ENCODE measurements at places on chromosomes 1 and 21.

GRCh38 chr1:185834371-185834905 is 100.2 kb downstream of the HMCN1 start:
- no peak for DNase-seq

DNA sequence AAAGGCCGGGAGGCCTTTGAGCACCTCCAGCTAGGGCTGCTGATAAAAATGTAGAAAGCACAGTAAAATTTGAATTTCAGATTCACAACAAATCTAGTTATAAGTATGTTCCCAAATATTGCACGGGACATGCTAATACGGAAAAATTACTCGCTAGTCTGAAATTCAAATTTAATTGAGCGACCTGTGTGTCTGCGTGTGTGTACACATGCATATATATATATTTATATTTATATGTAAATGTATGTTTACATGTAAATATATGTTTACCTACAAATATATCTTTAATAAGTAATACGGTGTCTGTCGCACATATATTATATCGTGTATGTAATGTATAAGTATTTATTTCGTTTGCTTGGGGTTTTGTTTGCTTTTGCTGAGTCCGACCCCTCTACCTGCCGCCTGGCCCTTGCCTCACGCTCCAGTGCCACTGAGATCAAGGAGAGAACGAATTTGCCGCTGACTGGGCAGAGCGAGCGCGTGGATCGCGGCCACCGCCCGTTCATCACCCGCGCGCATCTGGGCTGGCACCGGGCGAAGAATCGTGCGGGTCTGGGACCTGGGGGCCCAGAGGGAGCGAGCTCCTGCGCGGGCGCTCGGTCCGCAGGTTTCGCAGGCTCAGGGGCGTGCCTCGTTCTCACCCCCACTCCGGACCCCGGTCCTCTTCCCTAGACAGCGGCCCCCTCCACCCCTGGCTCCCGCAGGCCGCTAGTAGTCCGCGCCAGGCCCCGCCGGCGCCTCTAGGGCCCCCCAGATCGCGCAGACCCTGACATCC is 534 bp upstream of the WRAP73 start:
- no peak for DNase-seq

- no peak for DNase-seq
These were observed 398.8 kb downstream of the SEC16B start for GRCh38 chr1:177571076-177571475.

DNA sequence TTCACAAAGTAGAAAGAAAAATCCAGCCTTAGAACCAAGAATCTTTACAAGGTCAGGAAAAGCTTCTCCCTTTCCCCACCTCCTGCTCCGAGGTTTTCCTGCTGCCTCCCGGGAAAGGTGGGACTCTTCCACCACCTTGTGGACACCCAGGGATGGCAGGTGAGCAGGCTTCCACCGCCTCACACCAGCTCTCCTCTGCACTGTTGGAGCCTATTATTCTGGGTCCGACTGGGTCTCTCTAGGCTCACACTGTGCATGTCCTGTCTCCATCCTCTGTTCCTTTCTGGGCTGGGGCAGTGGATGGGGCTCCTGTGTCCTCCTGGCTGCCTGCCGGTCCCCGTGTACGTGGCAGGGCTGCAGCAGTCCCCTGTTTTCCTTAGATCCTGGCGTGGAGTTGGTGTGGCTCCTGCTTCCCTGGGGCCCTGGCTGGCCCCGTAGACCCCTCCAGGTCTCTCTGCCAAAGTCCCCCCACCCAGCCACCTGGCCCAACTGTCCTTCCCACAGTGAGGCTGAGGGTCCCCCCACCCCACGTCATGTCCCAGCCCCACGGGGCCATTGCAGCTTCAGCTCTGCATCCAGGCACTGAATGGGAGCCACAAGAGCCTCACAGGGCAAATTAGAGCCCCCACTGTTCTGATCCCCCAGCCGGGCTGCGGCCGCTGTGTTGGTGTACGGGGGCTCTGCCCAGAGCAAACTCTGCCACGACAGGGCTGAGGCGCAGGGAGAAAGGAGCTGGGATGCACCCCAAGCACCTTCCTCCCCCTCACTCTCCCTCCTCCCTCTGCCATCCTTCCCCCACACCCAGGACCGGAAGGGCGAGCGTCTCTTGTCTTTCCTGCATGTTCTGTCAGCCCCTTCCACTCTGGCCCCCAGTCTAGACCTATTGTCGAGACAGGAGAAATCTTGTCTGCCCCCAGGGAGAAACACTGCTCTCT is 3.3 kb upstream of the SLC45A1 start:
- peak; percentile 70 for DNase-seq

GRCh38 chr1:31723828-31724359 is 20.1 kb upstream of the COL16A1 start:
- peak; percentile 57 for DNase-seq

DNA sequence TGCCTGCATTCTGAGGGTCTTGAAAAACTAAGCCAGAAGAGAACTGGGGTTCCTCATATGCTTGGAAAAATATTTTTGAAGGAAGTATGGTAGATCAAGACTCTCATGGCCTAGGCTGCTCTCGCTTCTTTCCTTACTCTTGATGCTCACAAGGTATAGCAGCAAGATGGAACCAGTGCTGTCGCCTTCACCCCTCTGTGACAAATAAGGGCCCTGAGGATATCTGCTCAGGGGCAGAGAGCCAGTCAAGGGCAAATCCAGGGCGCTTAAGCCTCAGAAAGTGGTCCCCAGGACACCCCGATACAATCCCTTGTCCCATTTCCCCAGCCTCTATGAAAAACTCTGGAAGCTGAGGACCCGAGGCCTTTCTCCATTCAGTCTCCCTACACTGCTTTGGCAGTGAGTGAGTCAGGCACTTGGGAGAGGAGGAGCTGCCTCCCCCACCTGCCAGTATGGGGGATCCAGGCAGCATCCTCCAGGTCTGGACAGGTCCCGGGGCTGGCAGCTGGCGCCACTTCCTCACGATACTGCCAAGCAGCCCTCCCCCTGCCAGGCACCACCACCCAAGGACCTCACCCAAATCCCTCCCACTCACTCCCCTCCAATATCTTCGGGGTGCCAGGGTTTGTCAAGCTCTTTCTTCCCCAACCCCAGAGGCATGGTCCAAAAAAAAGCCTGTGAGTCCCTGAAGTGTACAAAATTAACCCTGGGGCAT is 1.3 kb downstream of the IGSF9 start:
- no peak for DNase-seq

GRCh38 chr1:220700556-220701179 is 10.5 kb downstream of the C1orf115 start:
- DNase-seq: no peak

DNA sequence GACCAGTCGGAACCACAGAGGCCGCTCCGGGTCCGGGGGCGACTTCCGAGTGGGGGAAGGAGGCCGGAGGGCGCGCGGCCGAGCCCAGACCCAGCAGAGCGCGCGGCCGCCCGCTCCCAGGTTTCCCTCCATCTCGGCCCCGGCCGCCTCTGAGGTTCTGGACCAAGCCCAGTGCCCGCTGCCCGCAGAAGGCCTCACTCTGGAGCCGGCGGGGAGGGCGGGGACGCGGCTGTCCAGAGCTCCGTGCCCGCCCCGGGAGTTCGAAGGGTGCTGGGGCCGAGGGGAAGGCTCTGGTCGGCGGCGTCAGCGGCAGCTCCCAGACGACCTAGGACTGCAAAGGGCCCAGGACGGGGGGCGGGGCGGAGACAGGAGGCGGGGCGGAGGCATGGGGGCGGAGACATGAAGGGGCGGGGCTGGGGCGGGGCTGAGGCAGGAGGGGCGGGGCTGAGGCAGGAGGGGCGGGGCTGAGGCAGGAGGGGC is 48.0 kb upstream of the SLC19A1 start:
- DNase-seq: no peak

DNA sequence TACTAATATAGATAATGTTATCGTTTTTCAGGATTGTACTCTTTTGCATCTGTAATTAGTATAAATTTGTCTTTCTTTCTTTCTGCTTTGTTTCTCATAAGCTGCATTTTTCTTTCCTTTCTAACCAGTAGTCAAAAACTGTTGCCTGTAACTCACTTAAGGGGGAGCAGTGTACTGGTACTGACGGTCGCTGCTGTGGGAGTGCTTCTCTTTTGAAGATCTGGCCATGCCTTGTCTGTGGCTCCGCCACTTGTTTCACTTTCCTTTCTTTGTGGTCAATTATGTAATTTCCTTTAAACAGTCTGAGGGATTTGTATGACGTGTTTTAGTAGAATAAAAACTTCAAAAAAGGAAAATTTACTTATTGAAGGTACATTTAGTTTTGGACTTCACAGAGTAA is 37.0 kb downstream of the MIA3 start:
- no peak for DNase-seq

DNA sequence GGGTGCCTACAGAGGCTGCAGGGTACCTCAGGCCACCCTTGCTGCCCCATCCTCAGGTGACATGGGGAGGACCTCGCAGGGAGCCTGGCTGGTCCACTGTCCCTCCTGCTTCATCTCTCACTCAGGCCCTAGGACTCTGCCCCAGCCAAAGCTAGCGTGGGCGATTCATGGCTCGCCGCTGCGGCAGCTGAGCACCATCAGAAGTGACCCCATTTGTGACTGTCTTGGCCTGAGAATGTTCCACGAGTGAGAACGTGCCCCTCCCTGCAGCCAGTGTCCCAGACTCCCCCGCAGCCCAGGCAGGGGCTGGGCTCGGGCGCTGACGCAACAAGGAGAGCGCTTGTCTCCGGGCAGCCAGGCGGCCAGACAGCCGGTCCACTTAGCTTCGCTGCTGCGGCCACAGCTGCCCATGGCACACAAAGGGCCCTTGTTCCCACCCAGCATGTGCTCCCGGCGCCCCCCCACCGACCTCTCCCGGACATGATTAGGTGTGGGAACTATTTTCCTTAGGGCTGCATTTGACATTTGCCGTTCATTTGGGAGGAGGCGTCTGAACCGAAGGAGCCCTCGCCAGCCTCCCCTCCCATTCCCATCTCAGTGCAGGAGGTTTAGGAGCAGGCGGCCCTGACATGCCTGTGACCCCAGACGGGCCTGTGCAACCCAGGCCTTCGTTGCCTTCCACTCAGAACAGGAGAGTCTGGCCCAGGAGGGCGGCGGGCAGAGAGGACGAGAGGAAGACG is 19.3 kb upstream of the POFUT2 start:
- peak; percentile 69 for DNase-seq

DNA sequence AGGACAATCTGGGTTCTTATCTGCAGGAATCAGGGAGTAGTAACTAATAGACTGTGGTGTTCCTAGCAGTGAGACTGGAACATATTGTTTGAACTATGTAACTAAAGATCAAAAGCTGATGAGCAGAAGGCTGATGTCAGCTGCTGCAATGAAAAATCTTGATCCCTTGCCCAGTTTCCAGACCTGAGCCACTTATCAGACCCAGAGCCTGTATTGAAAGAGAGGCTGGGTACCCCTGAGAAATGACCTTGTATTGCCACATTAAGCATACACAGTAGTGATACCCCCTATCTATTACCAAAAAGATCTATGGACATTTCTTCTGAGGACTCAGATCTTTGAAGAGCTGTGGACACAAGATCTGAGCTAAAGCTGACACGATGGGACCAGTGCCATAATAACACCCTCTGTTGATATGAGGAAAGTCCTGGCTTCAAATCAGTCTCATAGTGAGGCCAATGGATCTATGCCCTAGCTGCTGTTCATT is 178.0 kb upstream of the GALNT2 start:
- no peak for DNase-seq

- no peak for DNase-seq
These were observed 445.0 kb downstream of the PTBP2 start for GRCh38 chr1:97166626-97167025.

- DNase-seq: no peak
These were observed 497 bp upstream of the FUCA1 start for GRCh38 chr1:23868557-23869016.

DNA sequence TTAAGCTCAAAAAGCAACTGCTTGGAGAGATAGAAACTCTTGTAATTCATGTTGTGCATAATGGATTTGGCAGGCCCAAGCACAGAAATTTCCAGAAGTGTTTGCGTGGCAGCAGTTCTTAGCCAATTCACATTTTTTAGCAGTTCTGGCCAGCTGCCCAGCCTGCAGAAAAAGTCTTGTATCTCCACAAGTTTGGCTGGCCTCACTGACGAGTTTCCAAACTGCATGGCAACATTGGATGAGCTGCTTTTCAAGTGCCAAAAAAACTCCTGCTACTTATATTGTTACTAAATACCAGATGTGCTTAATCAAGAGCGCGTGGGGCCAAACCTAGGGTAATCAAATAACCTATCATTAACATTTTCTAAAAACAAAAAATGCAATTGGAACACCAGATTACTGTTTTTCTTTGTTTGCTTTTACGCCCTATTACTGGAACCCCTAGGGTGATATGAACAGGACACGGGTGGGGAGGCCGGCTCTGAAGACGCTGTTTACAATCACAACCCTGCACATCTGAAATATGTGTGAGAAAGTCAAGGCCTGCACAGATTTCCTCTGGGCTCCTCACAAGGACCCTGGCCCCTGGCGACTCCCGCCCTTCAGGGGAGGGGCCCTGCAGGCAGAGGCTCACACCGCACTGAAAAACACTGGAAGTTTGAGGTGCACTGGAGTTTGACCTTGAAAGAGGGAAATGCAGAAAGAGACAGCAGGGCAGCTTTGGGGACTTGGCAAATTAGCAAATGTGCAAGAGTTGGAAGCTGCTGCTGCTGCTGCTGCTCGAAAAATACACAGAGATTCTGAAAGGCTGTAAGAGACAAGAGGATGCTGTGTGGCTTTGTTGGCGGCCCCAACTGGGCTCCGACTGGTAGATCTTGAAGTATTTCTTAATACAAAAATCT is 55.2 kb upstream of the TARBP1 start:
- DNase-seq: peak; percentile 99

DNA sequence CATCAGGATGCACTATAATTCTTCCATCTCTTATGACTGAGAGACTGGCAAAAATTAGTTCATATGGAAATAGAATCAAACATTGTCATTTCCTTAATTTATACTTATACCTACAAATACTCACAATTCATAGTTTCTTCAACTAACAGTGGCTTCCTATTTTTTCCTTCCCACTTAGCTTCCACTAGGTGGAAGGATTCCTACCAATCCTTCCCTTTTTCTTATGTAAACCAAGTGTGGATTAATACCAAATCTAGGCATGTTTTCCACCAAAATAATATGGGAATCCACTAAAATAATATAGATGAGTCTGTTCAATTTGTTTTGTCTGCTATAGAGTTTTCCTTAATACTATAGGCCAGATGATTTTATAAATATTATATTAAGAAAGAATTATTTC is 1537.1 kb downstream of the PLA2G4A start:
- DNase-seq: no peak

DNA sequence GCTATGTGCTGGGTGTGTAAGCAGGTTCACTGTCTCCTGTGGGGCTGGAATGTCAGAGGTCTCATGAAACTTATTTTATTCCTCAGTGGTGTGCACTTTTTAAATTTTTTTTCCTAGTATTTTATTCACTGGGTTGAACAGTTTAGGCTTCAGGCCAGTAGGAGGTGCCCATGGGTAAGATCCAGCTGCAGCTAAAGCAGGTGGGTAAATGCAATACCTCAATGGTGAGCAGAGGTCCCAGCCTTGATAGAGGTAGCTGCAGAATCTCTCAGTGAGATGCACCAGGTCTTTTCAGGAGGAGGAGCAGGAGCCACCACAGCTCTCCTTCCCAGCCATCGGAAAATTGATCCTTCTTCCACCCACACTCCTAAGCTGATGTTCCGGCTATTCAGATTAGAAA is 12.6 kb upstream of the OR6N2 start:
- no peak for DNase-seq

- no peak for DNase-seq
These were observed 25.4 kb upstream of the LRRC3 start for GRCh38 chr21:44429894-44430293.

Measured in astrocyte of the cerebellum (primary cell).